ENCODE measurements at places on chromosomes 13 and 19. TPM values are rescaled to one million over a fixed set of nuclear protein-coding genes. Genes with fewer than 3 reads are reported as not detected.

Gene KBTBD7
- total RNA-seq = 10.6 TPM

Gene ZNF578
- total RNA-seq = 0.36 TPM

Gene HS6ST3
- not detected for total RNA-seq

Gene ZNF560
- not detected for total RNA-seq

Gene C19orf67
- total RNA-seq = 0.30 TPM

Gene ATXN8OS
- not detected for total RNA-seq

Gene ATP4A
- not detected for total RNA-seq

Gene CPT1C
- total RNA-seq = 3.8 TPM

Gene NLRP5
- not detected for total RNA-seq

Gene CCL25
- 0.23 TPM for total RNA-seq

Gene FGF22
- total RNA-seq = not detected

Gene ZNF160
- total RNA-seq = 27.8 TPM

Gene KCNK6
- total RNA-seq = 23.1 TPM

Gene APLP1
- 2.0 TPM for total RNA-seq

Gene SERPINE3
- total RNA-seq = not detected

Gene ZNF546
- total RNA-seq = 5.4 TPM

Gene FUT3
- not detected for total RNA-seq

Gene POU4F1
- 0.11 TPM for total RNA-seq

Gene SPACA4
- total RNA-seq = not detected

Gene TGFBR3L
- 1.1 TPM for total RNA-seq

Gene CACNA1A
- total RNA-seq = 0.34 TPM

Gene RFPL4AL1
- total RNA-seq = not detected

Gene MBD3L3
- not detected for total RNA-seq

Gene SIGLEC5
- not detected for total RNA-seq

Gene ATP4B
- total RNA-seq = not detected

Gene SLC10A2
- not detected for total RNA-seq

Gene NFIX
- 1.3 TPM for total RNA-seq

Gene HSD17B14
- total RNA-seq = 0.59 TPM

Gene KIR2DL3
- not detected for total RNA-seq

Gene ARRDC2
- 46.7 TPM for total RNA-seq

Gene ZNF441
- 5.6 TPM for total RNA-seq

Gene KLF1
- total RNA-seq = 0.11 TPM

Gene ZSCAN18
- total RNA-seq = 3.5 TPM

Gene KLK2
- total RNA-seq = 0.27 TPM

Gene JAK3
- total RNA-seq = 184 TPM

Gene ZNF20
- 2.8 TPM for total RNA-seq

Gene LIM2
- total RNA-seq = not detected

Gene C19orf33
- total RNA-seq = 1.1 TPM

Gene PSG6
- total RNA-seq = not detected

Gene GDF15
- total RNA-seq = 0.32 TPM

Gene NANOS3
- total RNA-seq = 0.70 TPM

Gene MAMSTR
- total RNA-seq = 1.00 TPM

Gene GNG7
- 0.14 TPM for total RNA-seq

Gene NOVA2
- total RNA-seq = 0.02 TPM

Gene ZNF574
- 14.2 TPM for total RNA-seq

Gene ZNF506
- total RNA-seq = 15.3 TPM

Gene ZNF599
- total RNA-seq = 3.5 TPM

Gene FSD1
- 13.8 TPM for total RNA-seq

Gene ZNF813
- total RNA-seq = 2.8 TPM

Gene ZIC2
- not detected for total RNA-seq

Gene UTP14C
- 12.9 TPM for total RNA-seq

Gene OR7A17
- not detected for total RNA-seq

Gene DMKN
- not detected for total RNA-seq

Gene MISP3
- 2.1 TPM for total RNA-seq

Gene SCGB2B2
- total RNA-seq = 0.77 TPM

Measured in T-helper 2 cell treated with Interferon-gamma antibody and Interleukin-4, amounts not matched to agents 100 ng/mL and 5 ng/mL, for 36 hours (primary cell).